CD8-positive, alpha-beta memory T cell (primary cell): ENCODE measurements at places on chromosomes 7 and 10. TPM values are rescaled to one million over a fixed set of nuclear protein-coding genes. Genes with fewer than 3 reads are reported as not detected.
A peak's percentile ranks its signal among the peaks of the same experiment; 100 is the strongest.

The BLNK gene
- total RNA-seq = not detected

The BRI3 gene
- 65.0 TPM for total RNA-seq

The GDI2 gene
- total RNA-seq = 311 TPM

The VWA2 gene
- not detected for total RNA-seq

The VENTX gene
- not detected for total RNA-seq

The IL6 gene
- total RNA-seq = 0.72 TPM

The ADARB2 gene
- total RNA-seq = not detected

The SPAM1 gene
- not detected for total RNA-seq

The PNLIPRP2 gene
- not detected for total RNA-seq

The ANKRD1 gene
- total RNA-seq = not detected

The GBF1 gene
- 39.2 TPM for total RNA-seq

The AKR1B15 gene
- not detected for total RNA-seq

The DYDC1 gene
- not detected for total RNA-seq

The PRKCQ gene
- 44.1 TPM for total RNA-seq

The GIMAP4 gene
- total RNA-seq = 59.3 TPM

The CREB5 gene
- total RNA-seq = not detected

GRCh38 chr10:114285961-114286441 is 46.9 kb downstream of the VWA2 start:
- no peak for DNase-seq

GRCh38 chr10:110311357-110311949 is 6.7 kb upstream of the SMNDC1 start:
- peak; percentile 19 for DNase-seq

DNA sequence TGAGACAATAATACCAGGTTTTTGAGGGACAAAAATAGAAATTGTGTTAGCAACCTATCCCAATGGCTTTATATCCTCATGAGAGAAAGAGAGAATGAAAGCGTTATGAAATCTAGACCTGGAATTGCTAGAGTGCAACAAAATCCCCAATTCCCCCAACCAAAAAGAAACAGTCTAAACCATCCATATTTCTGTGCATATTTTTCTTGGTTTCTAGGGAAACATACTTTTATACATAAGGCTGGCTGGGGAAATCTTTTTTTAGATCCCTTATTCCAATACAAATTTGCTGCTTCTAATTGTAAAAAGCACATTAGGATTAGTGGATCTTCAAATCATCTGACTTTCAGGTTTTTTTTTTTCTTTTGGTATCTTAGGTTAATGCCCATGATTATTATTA is 277.0 kb upstream of the SEMA3A start:
- no peak for DNase-seq

- DNase-seq = no peak
Measured at GRCh38 chr10:96410296-96410695, 51.5 kb upstream of the OPALIN start.

DNA sequence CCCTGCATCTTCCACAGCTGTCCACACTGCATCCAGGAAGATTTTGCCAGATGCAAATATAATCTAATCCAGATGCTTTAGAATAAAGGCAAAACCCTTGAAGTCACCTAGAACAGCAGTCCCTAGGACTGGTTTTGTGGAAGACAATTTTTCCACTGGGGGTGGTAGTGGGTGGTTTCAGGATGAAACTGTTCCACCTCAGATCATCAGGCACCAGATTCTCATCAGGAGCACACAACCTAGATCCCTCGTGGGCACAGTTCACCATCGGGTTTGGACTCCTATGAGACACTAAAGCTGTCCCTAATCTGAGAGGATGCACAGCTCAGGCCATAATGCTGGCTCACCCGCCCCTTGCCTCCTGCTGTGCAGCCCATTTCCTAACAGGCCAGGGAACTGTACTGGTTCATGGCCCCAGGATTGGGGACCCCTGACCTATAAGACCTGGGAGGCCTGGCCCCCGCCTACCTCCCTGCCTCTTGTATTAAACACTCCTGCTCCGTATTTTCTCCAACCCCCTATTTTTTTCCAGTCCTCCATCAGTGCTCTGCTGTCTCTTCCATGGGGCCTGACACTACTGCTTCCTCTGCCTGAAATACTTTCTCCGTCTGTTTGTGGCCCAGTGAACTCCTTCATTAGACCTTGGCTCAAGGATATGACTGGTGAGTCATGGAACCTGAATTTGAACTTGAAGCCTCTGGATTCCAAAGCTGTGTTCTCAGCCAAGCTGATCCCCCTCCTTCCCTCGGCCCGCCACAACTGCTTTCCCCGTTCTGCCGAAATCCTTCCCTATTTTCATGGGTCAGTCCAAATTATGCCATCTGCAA is 79.9 kb upstream of the RHEB start:
- DNase-seq = no peak

- DNase-seq = no peak
Measured at GRCh38 chr7:20826243-20826642, 39.6 kb upstream of the SP8 start.

DNA sequence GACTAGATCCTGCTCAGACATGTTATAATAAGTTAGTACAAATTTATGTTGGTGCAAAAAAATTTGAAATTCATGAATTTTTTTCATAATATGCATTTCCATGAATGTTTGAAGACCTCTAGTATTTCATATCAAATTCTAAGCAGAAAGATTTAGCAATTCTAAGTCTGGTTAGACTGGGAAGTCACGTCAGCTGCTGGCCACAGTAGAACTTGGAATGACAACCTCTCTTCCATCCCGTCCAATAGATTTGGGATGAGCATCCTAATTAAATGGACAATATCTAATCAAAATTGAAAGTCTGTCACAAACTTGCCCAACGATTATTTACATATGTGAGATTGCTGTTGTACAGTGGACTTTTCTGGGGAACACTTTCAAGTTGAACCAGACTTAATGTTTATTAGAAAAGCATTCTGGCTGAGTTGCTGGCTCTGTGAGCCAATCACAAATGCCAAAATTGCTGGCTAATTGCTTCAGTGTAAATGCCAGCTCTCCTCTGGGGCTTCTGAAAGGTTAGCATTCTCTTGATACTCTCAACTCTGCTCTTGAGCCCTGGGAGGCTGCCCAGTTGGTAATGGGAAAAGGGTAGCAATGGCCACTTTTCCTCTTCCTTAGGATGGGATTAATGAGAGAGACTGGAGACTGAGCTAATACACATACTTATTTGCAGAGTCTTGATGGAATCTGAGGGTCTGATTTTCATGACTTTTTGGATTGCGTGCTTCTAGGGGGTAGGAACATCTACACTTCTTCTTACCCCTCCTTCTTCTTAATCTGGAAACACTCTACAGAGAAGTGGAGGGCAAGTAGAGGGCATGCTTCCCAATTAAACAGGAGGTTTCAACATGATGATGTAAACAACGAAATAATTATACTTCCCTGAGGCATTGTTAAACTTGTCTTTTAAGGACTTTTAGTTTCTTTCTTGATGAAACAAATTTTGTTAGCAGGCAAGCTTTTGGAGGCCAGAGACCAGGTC is 253.5 kb downstream of the BAMBI start:
- DNase-seq = no peak

DNA sequence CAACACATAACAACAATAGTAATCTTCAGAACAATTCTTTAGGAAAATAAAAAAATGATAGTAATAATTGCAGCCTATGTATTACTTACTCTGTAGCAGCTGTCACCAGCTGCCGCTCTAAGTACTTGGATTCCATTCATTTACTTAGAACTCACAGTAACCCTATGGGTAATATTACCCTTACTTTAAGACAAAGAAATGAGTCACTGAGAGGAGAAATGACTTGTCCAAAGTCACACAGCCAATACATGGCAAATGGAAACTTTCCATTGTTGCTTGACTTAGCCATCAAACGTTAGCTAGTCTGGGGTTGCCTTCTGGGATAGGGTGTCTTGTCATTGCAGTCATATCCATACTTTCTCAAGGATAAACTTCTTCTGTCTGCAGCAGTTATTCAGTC is 3.6 kb downstream of the CCNY start:
- no peak for DNase-seq

- DNase-seq = no peak
Measured at GRCh38 chr7:120055300-120055699, 217.7 kb upstream of the KCND2 start.

DNA sequence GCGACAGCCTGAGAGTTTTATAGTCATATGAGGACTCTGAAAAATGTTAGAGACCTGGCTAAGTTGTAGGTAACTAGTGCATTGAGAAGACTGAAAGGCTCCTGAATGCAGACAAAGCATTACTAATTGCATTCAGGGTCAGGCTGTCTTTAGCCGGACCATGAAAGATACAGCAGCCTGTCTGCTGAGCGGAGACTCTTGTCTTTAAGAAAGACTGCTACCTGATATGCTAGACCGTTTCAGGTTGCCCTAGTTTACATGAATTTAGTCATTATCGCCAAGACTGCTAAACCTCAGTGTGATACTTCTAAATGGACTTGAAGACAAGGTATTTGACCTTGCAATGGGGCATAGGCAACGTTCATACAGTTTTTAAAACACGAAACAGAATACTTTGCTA is 81.2 kb downstream of the BMPR1A start:
- no peak for DNase-seq

GRCh38 chr7:138948403-138948802 is 32.8 kb downstream of the KIAA1549 start:
- no peak for DNase-seq

DNA sequence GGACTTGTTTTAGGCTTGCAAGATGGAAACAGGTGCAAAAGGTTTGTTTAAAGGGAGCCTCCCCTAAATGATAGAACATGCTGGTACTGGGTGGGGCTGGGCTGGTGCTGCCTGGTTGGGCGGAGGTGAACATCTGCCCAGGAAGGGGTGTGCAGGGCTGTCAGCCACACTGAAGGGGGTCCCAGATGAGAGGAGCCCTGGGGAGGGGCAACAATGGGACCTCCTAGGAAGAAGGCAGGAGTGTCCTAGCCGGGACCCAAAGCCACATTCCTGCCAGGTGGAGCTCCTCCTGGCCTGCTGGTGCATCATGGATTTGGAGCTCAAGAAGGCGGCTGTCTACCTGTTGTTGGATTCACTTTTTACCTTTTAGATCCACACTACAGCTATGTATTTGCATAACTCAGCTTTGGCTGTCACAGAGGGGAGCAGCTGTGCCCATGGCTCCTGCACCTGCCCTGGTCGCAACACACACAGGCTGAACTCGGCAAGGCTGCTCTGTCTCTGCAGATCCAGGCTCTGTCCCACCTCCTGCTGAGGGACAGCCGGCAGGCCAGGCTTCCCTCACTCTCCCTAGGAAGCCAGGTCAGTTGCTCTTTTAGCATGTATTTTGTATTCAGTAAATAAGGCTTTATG is 59.9 kb downstream of the ADARB2 start:
- no peak for DNase-seq

GRCh38 chr10:63866747-63867140 is 345.5 kb downstream of the REEP3 start:
- DNase-seq = no peak

DNA sequence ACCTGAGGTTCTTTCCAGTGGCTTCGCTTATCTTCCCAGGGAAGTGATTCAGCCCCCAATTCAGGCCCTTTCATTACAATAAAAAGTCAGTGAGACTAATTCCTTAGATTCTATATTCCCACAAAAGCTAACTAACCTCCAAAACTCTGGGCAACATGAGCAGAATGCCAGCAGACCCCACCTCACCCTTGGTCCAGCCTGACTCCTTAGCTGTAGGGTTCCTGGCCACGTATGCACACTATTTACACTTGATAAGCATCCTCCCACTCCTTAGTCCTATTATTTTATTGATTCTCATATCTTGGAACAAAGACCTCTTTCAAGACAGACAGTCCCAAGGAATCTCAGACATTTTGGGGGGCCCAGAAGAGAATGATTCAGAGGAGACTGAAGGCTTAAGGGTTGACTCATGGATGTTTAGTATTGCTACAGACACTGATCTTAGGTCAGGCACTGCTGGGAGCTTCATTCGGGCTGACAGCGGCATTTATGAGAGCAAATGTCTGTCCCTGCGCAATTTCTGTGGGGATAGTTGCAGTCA is 162.6 kb upstream of the GDF10 start:
- DNase-seq = no peak

GRCh38 chr7:112603673-112604072 is 122.9 kb downstream of the LSMEM1 start:
- no peak for DNase-seq

DNA sequence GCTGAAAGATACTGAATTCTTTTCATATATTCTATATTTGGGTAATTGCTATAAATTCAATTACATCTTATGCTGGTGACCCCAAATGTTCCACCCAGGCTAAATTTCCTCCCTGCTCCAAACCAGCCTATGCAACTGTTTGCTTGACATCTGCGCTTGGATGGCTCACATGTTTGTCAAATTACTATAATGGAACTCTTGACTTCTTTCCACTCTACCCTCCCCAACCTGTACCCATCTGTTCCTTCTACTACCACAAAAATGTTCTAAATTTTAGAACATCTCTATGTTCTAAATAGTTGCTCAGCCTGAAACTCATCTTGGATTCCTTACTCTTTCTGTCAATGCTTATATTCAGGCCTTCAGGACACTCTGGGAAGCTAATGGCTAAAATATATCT is 249.9 kb upstream of the SMIM30 start:
- no peak for DNase-seq

DNA sequence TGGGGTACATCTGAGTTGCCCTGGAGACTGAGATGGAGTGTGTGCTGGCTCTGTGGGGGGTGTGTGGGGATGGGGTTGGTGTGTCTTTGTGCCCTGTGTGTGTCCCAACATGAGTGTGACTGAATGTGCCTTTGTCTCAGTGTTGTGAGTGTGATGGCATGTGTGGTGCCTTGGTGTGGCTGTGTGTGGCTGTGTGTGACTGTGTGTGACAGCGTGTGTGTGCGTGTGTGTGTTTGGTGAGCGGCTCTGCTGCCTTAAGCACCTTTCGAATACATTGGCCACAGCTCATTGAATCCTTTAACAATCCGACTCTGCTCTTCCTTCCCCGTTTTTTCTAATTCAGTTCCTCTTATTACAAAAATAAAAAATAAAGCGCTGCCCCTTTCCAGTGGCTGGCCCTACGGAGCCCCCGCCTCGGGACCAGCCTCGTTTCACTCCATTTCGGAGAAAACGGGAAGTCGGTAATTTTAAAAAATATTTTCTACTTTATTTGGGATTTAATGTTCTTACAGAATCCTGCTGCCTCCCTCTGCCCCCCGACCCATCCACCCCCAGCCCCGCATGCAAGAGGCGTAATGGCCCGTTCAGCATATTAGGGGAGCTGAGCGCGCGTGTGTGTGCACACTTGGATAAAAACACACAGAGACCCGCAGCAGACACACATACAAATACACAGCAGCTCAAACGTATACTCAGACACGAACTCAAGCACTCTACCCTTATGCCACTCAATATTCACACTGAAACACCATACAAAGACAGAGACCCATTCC is 35.5 kb downstream of the HIF1AN start:
- no peak for DNase-seq

DNA sequence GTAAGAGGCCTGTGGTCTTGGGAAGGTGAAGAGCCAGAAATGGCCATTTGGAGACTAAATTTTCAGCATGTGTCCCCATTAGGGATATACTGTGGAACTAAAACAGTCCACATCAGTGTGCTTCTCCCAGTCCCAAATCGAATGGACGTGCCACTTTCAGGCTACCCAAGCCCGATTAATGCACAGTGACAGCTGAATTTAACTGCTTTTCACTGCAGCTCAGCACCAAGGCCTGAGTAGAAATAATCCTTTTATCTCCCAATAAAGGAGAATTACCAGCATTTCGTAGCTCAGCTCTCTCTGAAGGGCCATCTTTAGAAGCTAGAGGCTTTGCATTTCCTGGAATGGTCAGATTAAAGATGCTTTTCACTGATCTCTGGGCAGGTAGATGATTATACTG is 183.3 kb downstream of the NPSR1 start:
- DNase-seq = no peak
